ENCODE measurements at places on chromosomes 3 and 15.

GRCh38 chr3:69462022-69462825 is 76.3 kb upstream of the FRMD4B start:
- DNase-seq = no peak

DNA sequence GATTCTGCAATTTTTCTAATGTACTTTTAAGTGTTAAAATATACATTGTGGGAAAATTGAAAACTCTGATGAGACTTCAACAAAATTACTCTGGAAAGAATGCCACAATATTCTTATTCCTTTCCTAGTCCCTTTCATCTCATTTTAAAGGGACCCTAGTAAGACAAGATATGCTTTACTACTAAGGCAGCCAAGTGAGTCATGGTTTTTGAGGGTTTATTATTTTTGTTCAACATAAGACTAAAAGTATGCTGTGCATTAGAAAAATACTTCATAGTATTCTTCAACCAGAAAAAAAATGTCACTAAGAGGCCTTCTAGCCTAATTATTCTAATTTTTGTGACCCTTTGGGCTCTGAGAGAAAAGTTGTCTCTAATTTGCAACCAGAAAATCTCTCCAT is 7.4 kb downstream of the IL12A start:
- DNase-seq = no peak

GRCh38 chr3:107831590-107831989 is 259.2 kb downstream of the CD47 start:
- DNase-seq = no peak

DNA sequence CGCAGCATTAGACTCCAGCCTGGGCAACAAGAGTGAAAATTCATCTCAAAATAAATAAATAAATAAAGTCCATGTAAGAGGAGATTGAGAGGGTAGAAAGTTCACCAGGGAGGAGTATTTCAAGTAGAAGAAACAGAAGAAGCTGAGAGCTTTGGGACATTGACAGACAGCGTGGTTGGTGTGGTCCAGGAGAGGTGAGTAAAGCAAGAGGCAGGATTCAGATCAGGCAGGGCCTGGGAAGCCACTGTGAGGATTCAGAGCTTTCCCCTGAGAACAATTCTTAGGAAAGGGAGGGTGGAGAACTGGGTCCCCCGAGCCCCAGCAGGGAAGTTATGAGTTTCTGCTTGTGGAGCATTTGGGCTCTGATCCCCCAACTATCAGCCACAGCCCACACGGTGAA is 54.2 kb upstream of the AMOTL2 start:
- no peak for DNase-seq

DNA sequence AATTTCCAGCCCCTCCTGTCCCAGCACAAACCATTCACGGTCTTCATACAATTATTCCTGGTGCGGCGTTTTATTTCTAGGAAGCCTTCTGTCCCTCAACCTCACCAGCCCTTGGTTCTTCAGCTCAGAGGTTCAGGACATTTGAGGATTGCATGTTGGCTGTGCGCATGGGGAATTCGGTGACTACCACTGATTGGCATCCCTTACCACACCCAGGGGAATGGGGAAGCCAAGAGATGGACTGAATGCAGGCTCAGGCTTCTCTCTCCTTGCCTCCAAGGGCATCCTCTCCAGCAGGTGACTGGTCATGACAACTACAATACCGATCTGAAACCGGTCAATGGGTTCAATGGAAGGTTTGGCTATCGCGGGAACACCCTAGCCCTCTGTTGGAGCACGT is 153.8 kb downstream of the MTHFS start:
- DNase-seq = no peak

DNA sequence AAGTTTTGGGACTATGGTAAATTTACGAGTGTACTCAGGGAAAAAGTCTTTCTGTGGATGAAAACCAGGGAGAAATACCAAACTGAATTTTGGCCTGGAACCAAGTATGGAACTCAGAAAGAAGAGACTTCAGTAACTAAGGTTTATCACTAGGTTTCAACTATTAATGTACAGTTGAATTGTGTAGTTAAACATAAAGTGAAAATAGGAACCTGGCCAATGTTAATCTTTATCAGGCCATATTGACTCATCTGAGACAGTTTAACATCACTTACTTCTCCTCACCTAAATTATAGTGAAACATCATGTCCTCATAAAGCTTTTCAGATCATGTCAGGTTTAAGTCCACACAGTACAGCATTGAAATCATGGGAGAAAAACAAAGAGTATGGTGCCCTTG is 197.7 kb downstream of the LSAMP start:
- no peak for DNase-seq

DNA sequence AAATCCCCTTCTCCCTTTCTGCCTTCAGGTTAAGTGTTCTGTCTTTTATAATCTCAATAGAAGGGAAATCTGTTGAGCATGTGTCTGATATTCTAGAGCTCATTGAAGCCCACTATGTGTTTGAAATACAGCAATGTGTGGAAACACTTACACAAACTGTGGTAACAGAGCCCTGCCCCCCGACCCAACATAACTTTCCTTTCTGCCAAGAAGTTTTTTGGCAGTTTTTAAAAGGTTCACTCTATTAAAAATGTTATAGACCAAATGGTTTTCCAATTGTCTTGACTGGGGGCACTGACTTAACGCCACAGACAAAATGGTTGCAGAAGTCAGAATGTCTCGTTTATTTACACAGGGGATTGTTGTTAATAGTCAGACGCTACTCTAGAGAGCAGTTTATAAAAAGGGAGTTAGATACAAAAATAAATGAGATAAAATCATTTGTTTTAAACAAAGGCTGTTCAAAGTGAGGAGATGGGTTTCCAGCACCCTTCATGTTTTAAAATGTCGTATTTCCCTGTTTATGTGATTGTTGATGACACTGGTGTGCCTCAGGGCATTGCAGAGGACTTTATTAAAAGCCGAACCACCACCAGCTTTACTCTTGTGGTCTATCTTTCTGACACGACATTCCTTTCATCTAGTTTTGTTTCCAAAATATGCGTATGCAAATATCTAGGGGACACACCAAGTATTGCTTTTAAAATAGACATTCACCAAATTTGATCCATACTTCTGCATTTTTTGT is 26.7 kb upstream of the GREM1 start:
- no peak for DNase-seq
